Testis (tissue), 5 donors: ENCODE measurements at places on chromosomes 6 and 20.
A peak's percentile ranks its signal among the peaks of the same experiment; 100 is the strongest.

DNA sequence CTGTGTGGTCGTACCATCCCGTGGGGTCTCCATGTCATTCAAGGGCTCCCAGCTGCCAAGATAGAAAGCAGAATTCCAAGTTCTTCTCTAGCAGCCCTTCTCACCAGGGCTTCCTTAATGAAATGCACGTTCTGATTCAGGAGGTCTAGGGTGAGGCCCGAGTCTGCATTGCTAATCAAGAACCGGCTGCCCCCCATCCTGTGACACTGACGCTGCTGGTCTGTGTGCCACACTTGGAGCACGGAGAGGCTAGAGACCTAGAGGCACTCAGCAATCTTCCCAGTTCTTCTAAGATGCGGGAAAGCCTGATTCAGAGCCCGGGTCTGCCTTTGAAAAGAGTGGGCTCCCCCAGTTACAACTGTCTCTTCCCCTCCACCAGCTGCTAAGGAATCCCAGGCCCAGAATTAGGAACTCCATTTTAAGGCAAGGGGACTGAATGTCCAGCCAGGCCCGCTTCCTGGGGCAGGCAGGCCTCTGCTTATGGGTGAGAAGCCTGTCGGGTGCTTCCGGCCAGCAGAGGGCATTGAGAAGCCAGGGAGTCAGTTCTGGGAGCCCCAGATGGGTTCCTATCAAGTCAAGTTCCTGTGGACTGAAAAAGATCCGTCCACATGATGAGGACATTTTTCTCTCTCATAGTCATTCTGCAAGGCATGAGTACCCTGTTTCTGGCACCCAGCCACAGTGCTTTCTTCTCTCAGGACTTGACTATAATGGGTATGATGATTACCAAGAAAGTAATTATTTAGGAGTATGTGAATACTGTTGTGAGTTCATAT is 69.8 kb upstream of the RIN2 start:
- peak; percentile 76 for DNase-seq

DNA sequence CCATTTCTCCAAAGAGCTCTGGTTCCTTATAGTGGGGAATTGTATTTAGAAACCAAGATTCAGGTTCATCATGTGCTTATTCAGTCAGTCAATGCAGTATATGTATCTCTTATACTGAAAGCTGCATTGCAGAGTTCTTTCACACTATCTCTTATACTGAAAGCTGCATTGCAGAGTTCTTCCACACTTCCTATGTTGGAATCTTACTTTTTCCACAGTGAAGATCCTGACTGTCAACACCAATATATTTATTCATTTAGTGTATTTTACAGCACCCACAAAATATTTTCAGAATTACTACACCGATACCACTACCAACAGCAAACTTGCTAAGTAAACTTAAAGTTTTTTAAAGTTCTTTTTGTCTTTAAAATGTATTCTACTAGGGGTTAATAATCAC is 349.3 kb upstream of the MMS22L start:
- DNase-seq, result no peak

GRCh38 chr6:56380476-56380875 is 133.1 kb upstream of the COL21A1 start:
- DNase-seq, result no peak

- no peak for DNase-seq
Measured at GRCh38 chr6:27138406-27138805, 109.1 kb upstream of the PRSS16 start.

GRCh38 chr6:87846434-87846833 is 144.4 kb upstream of the AKIRIN2 start:
- no peak for DNase-seq

DNA sequence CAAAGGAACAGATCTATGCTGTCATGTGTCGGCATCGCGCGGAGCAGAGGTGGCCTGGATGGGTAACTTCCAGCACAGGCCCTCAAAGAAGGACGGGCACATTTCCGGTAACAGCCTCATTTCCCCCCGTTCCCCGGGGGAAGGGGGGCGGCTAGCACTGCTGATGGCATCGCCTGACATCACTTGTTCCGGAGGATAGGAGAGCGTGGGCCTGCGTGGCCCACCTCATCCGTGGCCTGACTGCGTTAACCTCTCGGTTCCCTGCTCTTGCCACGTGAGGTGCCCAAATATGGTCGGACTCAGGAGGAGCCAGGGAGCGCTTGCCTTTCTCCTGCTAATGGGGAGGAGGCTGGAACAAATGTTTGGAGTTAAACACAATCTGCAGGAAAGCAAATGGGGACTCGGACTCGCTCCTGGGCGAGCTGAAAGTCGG is at the start of gene AKAP12:
AKAP12 (plus strand) TSS at position 365 of the 433 bp plus-strand sequence. CDS start 596 bp downstream, outside the sequence.
- DNase-seq, result peak; percentile 74

- DNase-seq, result no peak
Measured at GRCh38 chr6:43974643-43975230, 152.5 kb downstream of the MRPL14 start.

GRCh38 chr6:7006515-7007191 is 101.1 kb upstream of the RREB1 start:
- DNase-seq, result no peak

DNA sequence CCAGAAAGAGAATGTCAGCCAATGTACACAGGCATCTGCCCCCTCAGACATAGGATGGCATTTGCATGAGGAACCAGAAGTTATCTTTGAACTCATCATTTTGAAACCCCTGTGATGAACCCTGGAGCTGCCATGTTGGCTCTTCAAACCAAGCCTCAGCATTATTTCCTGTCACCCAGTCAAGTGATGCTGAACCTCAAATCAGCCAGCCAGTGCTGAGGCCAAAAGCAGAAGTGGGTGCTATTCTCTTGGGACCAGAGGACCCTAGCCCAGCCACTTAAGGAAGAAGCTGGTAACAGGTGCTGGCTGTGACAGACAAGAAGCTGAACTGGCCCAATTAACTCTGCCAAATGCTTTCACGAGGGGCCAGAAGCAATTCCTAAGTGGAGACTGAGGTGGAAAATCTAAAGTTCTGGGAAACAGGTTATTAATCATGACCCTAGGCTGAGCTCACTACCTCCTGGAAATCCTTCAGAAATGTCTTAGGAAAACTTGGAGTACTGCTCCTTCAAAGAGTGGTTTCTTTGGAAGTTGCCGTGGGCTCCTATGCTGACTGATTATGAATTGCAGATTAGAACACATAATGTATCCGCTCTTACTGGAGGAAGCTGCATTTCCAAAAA is 4.0 kb downstream of the PKIG start:
- DNase-seq, result no peak

- DNase-seq, result no peak
Measured at GRCh38 chr6:30997301-30997700, 13.0 kb upstream of the MUC22 start.

- DNase-seq, result no peak
Measured at GRCh38 chr20:38973107-38973506, 11.0 kb downstream of the DHX35 start.

DNA sequence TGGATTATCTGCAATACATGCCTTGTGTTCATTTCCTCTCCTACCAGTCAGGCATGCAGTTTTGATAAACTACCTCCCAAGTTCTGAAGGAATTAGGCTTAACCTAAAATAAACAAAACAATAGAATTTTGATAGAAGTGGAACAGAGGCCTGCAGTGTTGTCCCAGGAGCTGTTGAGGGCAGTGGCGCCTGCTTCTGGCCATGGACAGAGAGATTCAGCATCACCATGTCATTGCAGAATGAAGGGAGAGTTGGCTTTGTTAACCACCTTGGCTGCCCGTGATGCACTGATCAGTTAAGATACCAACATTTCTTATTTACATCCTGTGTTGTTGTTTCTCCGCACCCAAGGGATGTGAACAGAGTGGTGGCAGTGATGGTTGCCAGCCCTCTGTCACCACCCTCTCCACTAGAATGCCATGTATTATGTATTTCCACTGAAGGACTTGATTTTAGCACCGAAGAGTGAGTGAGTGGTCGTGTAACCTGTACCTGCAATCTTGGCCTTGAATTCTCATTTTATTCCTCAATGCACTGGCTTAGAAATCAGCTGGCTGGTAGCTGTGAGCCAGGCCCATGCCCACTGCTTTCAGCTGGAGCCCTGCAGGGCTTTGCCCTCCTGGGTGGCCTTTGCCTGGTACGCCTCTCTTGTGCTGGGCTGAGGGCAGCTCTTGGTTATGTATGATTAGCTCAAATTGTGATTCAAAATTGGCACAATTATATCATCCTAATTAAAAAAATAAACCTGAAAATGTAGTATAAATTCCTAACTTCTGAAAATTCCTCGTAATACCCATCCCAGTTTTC is 56.5 kb downstream of the SHLD1 start:
- DNase-seq, result no peak

DNA sequence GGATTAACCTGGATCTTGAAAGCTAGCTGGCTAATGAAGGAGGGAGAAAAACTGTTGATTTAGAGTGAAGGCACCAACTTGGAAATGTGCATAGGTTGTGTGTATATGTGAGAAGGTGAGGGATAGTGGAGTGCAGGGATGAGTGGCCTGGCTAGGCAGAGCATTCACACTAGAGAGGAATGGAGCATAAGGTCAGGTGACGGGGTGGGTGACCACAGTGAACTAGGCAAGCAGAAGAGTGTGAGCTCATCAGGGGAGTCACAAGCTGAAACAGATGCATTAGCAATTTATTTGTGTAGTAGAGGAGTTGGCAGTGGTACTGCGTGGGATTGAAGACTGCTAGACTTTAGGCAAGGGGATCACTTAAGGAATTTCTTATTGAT is 10.5 kb downstream of the ANKRD66 start:
- no peak for DNase-seq

DNA sequence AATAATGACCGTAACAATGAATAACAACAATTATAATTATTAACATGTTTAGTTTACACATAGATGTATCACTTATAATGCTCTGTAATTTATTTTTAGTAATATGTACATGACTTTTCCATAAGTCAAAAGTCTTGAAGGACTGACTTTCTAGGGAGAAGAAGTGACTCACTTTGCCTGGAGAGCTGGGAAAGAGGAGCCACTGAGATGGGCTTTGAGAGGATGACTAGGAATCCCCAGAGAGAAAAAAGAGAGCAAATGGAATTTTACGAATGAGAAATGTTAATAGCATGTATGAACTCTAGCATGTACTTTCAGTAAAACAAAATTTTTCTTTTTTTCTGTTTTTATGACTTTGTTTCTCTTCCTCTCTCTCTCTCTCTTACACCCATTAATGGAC is 67.8 kb upstream of the RALY start:
- DNase-seq, result no peak

DNA sequence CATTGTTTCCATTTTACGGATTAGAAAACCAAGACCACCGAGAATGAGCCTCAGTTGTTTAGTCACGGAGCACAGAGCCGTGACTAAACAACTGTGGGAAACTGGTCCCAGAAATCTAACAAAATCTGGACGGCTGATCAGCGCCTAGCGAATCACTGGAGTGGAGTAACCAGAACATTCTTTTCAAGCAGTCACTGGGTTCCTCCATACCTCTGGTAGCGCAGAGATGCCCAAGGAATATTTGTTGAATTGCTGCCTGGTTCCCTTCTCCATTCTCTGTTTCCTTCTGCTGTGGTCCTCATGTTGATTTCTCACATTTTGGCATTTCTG is 62.0 kb downstream of the GPX5 start:
- no peak for DNase-seq

DNA sequence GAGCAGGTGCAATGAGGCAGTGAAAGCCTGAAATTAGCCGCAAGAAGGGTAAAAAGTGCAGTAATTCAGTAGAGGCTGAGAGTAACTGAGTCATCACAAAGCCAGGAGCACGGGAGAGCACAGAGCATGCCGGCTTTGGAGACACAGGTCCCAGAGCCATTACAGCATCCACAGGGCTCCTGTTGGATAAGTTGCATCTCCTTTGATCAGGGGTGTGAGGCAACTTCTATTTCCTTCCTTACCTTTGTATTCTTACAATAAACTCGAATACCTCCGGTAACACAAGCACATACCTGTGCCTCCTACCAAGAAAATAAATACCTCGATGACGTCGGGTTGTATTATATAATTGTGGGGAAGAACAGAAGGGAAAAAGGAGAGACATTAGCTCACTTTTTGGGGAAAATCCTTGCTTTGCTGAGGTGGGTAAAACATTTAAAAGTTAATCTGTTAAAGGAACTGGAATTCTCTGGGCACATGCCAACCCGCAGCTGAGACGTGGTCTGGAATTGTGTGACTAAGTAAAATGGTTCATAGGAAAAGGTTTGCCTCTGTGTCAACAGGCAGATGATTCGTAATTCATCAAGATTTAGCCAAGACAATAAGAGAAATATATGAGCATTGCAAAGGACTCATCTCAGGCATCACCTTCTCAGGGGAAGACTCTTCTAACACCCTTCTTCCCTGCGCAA is 360.7 kb upstream of the ZFP64 start:
- no peak for DNase-seq

GRCh38 chr20:59340201-59340885 is 39.9 kb downstream of the EDN3 start:
- no peak for DNase-seq

GRCh38 chr6:34970488-34970887 is 81.4 kb downstream of the ANKS1A start:
- no peak for DNase-seq

DNA sequence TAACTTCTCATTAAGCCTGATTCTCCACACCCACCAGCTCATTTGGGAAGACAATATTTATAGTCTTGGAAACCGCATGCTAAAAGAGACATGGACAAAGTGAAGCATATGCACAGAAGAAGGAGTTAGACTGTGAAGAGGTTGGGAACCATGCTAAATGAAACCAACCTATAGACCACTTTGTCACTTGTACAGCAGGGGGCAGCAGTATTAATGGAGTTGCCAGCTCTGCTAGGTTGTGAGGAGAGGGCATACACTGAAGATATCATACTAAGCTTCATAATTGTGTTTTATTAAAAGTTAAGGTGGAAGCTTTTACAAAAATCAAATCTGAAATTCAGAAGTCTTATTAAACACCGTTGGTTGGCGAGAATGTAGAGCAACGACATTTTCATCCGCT is 38.3 kb upstream of the HMGCLL1 start:
- DNase-seq, result peak; percentile 62

- DNase-seq, result no peak
Measured at GRCh38 chr20:18802012-18802634, 11.5 kb upstream of the SCP2D1 start.

- DNase-seq, result no peak
Measured at GRCh38 chr6:51350308-51350904, 531.7 kb downstream of the TFAP2B start.

GRCh38 chr6:20409427-20409971 is 7.8 kb downstream of the E2F3 start:
- DNase-seq, result no peak

GRCh38 chr6:88650029-88650619 is 313.3 kb downstream of the RNGTT start:
- DNase-seq, result no peak
